ENCODE measurements at places on chromosomes 6 and 20.

- no peak for DNase-seq
These were observed 78.1 kb downstream of the CFAP61 start for GRCh38 chr20:20130399-20130798.

- no peak for DNase-seq
These were observed 42.4 kb downstream of the ILRUN start for GRCh38 chr6:34654061-34654710.

- DNase-seq, result no peak
These were observed 1.8 kb downstream of the OSBPL2 start for GRCh38 chr20:62240020-62240685.

DNA sequence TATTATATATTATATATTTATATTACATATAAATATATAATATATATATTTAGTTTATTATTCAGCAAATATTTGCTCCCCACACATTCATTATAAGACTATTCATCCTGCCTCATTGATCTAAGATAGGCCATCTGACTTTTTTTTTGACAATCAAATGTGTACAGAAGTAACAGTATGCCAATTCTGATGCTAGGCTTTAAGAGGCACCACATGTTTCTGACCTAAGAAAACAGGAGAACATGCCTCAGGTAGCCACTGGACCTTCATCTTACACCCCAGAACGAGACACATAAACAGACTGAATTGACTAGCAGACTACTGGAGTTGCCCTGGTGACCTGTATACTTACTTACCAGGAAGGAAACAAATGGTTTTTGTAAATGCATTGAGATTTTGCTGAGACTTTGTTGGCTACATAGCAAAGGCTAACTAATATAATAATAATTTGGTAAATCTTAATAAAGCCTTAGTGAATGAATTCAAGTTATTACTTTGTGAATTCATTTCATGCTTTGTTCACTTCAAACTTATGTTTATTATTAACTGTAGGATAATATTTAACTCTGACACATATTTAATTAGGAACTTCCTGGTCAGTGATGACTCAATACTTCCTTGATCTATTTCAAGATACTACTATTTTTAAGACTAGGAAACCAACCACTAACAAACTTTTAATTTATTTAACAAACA, 13.4 kb upstream of the MYO6 start:
- no peak for DNase-seq

GRCh38 chr6:14638906-14639761, 521.6 kb downstream of the CD83 start:
- DNase-seq, result no peak

DNA sequence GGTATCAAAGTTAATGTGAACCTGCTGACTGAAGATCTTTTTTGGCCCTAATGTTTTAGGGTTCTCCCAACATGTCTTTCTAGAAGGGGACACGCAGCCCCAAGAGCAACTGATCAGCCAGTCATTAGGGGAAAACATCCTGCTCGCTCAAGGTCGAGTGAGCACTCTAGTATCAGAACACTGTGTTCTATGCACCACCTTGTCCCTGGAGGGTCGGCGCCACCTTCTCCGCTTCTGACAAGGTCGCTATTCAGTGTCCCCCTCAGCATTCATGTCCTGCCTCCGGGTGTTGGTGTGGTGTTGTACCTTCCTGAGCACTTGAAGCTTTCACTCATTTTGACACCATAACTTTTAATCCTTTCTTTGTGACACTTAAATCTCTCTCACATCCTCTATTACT, 331.2 kb upstream of the KCNQ5 start:
- no peak for DNase-seq

DNA sequence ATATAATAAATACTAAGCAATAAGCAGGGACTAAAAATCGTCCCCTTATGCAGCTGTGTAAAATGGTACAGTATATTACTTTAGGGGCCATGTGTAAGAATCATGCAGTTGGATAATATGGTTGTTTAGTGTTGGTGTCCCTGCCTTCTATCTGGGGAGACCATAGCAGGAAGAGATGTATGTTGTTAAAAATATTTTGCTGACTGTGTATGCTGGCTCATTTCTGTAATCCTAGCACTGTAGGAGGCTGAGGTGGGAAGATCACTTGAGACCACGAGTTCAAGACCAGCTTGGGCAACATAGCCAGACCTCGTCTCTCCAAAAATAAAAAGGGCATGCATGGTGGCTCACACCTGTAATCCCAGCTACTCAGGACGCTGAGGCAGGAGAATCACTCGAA, 5.6 kb downstream of the PANK2 start:
- no peak for DNase-seq

- no peak for DNase-seq
These were observed 58.6 kb downstream of the CDH22 start for GRCh38 chr20:46249671-46250070.

- DNase-seq, result no peak
These were observed 96.5 kb upstream of the SALL4 start for GRCh38 chr20:51898788-51899187.

DNA sequence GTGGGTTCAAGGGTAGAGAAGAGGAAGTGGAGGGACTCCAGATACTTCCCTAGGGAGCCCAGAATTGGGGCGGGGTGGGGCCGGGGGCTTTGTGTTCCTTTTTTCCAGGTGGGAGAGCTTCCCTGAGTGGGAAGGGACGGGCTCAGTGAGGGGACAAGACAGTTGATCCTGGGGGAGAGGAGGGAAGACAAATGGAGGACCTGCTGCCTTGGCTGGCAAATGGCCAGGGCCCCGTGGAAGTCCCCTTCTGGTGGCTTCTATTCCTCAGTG, 2.6 kb downstream of the CTSZ start:
- no peak for DNase-seq

GRCh38 chr6:25297823-25298522, 18.8 kb downstream of the CARMIL1 start:
- DNase-seq, result no peak

DNA sequence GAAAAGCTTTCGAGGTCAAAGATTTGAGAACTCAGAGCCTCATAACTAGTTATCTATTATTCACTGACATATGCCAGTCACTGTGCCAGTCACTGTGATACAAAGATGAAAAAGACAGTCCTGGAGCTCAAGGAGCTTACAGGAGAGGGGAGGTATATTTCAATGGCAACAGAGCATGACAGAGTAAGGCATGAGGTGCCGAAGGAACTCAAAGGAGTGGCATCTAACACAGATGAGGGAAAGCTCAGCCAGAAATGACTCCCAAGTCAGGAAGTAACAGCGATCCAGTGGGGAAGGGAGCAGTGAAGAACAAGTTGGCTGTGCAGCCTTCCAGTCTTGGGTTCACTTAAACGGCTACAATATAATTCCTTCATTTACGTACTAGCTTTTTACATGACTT, 46.6 kb downstream of the DTNBP1 start:
- no peak for DNase-seq

DNA sequence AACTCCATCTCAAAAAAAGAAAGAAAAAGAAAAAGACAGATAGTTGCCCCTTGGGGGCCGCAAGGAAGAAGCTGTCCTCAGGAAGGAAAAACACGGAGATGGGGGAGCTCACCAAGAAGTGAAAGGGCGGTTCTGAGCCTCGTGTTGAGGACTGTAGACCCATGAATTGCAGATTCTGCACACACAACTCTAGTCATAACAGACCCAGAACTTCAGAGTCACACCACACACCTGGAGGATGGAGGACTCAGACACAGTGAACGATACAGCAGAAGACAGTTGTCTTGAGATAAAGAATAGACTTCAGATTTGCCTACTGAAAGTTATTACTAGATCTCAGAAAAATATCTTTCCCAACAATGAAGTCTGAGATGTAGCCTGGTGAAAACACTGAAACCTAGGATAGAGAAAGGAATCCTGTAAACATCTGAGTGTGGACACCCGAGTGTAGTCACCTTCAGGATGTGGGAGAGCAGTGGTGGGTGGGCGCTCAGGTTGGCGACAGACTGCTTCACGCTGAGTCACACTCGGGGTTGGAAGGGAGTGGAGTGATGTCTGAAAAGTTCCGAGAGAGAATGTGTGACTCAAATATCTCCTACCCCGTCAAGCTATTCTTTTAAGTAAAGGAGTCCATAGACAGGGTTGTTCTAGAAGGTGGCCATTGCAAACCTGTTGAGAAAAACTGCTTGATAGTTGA, 88.1 kb downstream of the MAP3K4 start:
- DNase-seq, result peak; percentile 36

- no peak for DNase-seq
These were observed 181.4 kb upstream of the CST7 start for GRCh38 chr20:24767623-24768100.

DNA sequence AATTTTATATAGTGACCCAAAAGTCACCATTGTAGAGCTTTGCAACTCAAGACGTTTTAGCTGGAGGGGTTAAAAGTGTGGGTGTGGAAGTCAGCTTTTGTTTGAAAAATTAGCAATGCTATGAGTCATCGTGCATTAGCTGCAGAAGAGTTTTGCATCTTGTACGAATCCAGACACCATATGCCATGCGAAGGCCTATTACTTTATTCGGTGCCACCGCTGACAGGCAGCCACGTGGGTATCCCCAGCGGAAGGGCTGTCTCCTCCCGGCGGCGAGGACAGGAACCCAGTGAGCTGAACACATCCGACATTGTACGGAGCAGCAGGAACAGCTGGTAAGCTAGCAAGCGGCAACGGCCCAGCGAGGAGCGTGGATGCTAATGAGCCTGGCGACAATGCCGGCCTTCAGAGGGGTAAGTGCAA, 84.4 kb downstream of the INSM1 start:
- DNase-seq, result no peak

DNA sequence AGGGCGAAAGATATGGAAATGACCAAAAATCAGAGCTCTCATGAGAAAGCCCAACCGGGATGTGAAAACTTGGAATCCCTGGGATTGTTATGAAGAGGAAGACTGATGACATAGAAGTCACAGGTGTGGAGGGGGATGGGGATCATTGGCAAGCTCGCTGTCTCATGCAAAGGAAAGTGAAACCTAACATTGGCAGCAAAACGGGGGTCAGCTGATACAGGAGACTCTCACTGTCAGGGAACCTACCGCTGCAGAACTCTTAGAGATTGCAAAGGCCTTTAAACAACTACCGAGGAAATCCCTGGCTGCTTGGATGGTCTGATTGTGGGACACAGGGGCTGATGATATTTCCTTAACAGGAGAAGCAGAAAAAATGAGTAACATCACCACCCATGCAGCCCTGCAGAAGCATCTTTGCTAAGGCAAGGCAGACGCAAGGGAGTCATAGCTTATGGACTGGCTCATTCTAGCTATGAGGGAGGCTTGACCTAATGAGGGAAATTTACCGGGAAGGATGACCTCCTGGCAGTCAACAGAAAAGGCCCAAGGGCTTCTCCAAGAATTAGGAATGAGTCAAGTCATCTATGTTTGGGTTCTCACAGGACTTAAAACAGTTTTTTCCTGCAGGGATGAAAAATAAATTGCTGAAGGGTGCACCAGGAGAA, 7.0 kb downstream of the MUC21 start:
- DNase-seq, result no peak

DNA sequence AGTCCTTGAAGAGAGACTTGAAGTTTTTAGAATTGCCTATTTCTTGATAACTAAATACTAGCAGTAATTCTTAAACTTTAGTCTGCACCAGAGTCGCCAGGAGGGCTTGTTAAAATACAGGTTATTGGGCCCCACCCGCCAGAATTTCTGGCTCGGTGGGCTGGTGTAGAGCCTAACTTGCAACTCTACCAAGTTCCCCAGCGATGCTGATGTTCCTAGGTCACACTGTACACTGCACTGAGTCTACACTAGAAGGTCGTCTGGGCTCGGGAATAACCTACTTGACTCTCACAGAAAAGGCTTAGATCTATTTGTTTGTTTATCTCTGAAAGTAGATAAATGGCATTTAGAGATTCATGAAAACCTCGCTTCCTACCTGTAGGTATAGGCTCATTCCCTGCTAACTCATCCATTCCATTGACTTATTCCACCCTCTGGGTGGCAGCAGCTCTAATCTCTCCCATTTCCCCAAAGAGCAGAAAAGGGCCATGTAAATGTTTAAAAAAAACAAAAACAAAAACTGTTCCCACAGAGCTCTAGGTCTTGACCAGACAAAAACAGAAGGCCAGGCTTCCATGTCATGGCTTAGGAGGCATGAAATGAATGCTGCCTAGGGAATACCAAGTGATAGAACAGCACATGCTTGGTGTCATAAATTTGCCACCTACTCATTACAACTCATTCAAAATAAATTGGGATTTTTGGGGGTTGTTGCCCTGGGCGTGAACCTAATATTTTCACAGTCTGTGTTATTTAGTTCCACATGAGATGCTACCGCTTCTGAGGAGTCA, 292.1 kb downstream of the ADGB start:
- DNase-seq, result no peak

- no peak for DNase-seq
These were observed 57.9 kb upstream of the PHACTR2 start for GRCh38 chr6:143619824-143620401.

DNA sequence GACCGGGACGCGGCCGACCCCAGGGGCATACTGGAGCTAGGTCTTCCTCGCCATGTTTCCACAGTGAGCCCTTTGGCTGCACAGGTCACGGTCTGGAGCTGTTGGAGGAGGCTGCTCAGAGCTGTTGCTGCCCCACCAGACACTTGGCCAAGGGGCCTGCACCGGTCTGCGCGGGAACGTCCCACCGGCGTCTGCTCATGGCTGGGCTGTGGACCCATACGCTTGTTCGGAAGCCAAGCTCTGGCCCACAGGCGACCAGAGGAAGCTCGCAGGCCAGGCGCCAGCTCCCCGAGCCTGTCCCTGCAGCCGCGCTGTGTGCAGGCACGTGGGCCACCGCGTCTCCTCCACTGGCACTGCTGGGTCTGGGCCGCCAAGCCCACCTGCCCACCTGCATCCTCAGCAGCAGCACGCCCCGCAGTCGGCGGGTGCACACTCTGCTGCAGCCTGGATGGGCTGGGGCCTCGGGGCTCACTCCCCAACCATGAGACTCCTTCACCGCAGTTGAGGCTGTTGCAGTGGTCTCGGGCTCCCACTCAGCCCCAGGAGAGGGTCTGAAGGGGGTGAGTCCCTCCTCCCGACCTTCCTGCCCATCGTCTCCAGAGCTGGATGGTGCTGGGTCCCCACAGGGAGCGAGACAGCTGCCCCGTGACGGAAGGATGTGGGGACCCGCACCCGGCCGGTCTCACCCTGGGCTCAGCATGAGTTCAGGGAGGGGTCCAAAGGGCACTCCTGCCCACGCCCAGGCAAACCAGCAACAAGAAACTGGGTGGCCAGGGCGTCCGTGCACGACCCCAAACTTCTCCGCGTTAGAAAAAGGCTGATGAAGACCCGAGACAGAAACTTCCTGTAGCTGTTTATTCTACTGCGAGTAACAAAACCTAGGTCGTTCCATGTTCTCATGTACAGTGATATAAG, 15.5 kb upstream of the TCFL5 start:
- DNase-seq, result no peak

GRCh38 chr6:157155804-157156203, 167.5 kb downstream of the TMEM242 start:
- DNase-seq, result no peak

DNA sequence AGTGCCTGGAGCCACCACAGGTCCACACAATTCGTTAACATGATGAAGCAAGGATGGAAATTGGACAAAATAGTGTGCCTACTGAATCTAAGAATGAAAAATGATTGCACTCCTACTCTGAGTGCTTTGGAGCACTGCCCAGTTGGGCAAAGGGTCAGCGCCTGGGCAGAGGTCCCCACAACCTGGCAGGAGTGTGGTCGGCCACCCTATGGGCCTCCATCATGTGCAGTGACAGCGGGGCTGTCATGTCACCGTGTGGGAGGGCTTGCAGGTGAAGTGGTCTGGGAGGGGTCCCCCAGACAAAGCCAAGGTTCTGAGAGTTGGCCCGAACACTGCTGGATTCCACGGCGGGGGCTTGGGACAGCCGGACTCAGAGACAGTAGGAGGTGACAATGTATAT, 36.2 kb upstream of the CD93 start:
- no peak for DNase-seq
